ENCODE measurements at places on chromosomes 6 and 20.

DNA sequence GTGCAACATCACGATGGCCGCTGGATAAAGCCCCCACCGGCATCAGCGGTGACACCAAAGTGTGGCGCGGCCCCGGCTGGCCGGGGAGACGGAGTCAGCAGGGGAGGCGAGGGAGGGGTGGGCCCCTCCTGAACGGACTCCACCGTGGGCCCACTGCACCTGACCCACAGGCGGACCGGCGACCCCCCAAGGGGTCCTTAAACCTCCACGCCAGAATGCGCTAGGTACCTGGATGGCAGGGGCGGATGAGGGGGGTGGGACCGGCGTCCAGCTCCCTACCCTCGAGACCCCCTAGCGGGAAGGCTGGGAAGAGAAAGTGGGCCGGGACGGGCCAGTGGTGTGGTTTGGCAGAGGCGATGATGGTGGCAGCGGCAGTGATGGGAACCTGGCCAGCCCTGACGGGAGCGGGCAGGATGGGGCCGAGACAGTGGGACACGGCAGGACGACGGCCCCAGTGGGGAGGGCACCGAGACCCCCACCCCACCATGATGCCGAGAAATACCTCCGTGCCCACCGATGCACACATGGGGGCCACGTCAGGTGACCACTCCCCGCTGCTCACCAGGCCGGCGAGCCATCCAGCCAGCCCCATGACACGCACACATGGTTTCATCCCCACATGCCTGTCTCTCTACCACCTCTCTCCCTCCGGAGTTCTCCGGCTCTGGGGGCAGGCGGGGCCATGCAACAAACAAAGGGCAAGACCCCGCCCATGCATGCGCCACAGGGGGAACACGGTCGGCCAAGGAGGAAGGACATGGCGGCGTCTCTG, 771.9 kb upstream of the DEFB115 start:
- no peak for DNase-seq

- no peak for DNase-seq
These were observed 109.3 kb upstream of the EYA4 start for GRCh38 chr6:133131621-133132465.

GRCh38 chr6:67898875-67899274, 736.2 kb upstream of the ADGRB3 start:
- DNase-seq: no peak

DNA sequence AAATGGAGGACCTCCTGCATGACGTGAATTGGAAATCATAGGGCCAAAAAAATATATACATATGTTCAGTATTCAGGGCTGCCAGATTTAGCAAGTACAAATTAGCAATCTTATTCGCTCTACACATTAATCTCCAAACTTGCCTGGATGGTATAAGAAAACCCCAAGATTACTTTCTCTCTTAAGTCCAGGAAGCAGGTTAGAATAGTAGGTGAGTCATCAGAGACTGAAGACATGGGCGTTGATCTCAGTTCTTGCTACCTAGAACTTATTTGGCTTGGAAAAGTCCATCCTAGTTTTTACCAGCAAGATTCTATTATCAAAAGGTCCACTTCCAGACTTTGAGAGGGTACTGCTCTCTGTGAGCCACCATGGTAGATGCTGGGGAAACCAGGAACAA, 47.4 kb downstream of the GPR63 start:
- DNase-seq: no peak

GRCh38 chr6:7749478-7749877, 23.6 kb downstream of the BMP6 start:
- DNase-seq: no peak

DNA sequence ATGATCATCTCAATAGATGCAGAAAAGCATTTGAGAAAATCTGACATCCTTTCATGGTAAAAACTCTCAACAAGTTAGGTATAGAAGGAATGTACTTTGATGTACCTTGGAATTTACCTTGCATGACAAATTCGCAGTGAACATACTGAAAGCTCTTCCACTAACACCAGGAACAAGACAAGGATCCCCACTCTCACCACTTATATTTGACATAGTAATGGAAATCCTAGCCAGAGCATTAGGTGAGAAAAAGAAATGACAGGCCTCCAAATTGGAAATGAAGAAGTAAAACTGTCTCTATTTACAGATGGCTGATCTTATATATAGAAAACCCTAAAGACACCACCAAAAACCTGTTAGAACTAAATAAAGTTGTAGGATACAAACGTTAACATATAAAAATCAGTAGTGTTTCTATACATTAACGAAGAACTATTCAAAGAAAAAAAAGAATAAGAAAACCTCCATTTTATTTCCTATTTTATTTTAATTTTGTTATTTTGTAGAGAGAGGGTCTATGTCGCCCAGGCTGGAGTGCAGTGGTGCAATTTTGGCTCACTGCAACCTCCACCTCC, 26.9 kb downstream of the PCNA start:
- no peak for DNase-seq

DNA sequence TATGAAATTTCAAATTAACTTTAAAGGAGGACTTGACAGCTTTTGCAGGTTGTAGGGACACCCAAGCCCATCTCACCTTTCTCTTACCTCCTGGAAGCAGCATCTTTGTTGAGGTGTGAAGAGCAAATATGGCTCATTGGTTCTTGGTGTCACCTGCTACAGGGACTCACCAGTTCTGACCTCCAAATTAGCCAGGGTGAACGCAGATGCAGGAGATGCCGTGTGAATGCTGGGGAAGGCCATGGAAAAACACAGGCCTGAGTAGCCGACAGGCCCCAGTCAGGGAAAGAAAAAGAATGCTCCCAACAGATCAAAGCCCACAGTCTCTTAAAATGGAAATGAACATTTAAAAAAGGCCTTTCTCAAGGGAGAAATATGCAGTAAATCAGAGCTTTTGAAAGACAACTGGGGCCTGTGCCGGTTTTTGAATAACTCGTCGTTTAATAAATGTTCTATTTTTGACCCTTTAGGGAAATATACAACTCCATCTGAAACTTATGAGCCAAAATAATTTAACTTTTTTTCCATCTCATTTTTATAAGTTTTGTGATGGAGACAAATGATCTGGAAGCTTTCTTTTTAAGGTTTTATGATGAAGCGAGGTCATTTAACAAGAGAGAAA, 167.5 kb downstream of the CD83 start:
- no peak for DNase-seq

GRCh38 chr6:51704932-51705540, 382.4 kb downstream of the PKHD1 start:
- no peak for DNase-seq

DNA sequence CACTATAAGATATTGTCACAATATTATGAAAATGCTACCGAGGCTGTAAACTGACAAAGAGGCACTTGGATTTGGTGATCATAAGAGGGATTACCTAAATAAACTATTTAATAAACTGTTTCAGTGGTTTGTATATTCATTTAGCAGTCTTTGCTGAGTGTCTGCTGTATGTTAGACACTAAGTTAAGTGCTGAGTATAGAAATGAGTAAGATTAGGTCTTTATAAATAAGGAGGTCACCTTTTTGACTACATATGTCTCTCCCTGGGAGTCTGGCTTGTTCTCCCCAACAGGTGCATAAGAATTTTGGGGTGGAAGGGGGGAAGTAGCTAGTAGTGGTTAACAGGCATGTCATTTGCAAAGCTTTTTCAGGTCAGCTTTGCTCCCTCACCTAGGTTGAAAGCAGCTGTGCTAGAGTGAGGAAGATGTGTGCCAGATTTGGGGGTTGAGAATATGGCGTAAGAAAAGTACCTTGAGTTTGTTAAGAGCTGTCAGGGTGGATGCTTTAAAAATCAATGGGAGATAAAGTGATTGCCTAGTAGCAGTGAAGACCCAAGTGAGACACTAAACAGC, 246.3 kb downstream of the ZFAND3 start:
- no peak for DNase-seq

DNA sequence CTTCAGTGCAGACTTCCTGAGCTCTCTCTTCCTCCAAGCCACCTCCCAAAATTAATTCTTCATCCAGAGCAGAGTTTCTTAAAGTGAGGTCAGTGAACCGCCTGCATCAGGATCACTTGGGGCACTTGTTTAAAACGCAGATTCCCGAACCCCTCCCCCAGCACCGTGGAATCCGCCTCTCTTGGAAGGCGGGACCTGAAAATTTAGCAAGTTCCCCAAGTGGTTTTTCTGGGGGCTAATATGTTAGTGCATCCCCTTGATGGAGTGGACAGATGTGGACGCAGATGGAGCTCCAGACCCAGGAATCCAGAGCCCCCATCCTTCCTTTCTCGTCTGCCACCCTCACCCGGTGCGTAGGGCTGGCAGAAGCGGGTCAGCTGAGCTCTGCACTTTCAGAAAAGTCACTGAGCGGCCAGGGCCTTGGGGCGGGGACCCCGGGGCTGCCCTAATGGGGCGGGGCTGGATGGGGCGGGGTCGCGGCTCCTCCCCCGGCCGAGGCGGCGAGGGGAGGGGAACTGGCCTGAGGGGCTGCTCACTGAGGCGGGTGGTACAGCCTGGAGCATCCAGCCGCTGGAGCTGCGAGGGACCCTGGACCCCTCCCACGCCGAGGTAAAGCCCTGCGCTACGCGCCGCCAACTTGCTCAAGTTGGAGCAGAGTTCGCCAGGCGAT, at the start of the genes DEFB124 and REM1:
Gene DEFB124 (minus strand): TSS at position 370 of the 670 bp plus-strand sequence. CDS start 2,114 bp downstream, outside the sequence.
Gene REM1 (plus strand): TSS at position 531 of the 670 bp plus-strand sequence. CDS start 1,158 bp downstream, outside the sequence.
- DNase-seq: peak; percentile 35

DNA sequence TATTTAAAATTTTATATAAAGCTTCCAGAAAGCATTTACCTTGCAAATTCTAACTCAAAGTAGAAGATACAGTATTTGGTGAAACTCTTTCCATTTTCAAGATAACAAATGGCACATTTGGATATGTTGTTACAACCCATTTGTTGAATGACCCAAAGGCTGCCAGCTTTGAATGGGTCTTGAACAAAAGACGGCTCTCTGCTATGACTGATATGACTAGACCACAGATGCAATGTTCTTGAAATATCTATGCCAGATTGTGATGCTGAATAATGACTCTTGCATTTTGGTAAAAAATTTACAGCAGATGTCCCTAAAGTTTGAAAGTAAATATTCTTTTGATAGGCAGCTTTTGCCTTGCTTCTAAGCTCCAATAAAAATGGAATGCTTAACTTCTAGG, 99.6 kb downstream of the HTR1B start:
- no peak for DNase-seq

DNA sequence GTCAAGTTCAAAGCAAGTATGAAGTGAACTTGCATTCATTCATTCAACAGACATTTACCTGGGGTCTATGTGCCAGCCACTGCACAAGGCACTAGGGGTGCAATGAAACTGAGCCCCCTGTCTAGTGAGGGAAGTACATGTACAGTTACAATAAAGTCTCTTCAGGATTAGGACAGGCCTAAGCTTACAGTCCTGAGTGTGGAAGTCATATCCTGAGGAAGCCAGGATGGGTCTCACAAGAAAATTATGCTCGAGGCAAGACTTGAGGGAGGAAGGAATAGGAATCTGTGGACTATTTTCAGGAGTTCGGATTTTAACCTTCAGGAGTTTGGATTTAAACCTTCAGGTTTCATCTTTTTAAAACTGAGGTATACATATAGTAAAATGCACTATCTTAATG, 19.4 kb downstream of the TTI1 start:
- DNase-seq: no peak

- DNase-seq: no peak
These were observed 34.0 kb upstream of the SH3BGRL2 start for GRCh38 chr6:79597155-79597554.

DNA sequence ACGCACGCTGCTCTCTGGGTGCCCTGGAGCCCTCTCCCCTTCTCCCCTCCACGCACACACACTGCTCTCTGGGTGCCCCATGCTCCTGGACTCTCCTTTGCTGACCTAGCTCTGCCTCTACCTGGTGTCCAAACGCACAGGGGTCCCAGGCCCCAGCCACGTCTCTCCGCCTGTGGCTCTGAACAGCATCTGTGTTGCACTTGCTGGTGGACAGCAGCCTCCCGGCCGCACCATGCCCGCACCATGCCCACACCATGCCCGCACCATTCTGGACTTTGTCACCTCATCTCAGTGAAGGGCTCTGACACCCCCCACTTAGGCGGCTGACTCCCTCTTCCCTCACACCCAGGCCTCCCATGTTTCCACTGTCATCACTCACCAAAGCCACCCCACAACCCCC, 21.8 kb downstream of the TCFL5 start:
- DNase-seq: no peak

- no peak for DNase-seq
These were observed 130.6 kb upstream of the DOK5 start for GRCh38 chr20:54344832-54345231.

- DNase-seq: no peak
These were observed 559 bp upstream of the EYA4 start for GRCh38 chr6:133240511-133241085.

DNA sequence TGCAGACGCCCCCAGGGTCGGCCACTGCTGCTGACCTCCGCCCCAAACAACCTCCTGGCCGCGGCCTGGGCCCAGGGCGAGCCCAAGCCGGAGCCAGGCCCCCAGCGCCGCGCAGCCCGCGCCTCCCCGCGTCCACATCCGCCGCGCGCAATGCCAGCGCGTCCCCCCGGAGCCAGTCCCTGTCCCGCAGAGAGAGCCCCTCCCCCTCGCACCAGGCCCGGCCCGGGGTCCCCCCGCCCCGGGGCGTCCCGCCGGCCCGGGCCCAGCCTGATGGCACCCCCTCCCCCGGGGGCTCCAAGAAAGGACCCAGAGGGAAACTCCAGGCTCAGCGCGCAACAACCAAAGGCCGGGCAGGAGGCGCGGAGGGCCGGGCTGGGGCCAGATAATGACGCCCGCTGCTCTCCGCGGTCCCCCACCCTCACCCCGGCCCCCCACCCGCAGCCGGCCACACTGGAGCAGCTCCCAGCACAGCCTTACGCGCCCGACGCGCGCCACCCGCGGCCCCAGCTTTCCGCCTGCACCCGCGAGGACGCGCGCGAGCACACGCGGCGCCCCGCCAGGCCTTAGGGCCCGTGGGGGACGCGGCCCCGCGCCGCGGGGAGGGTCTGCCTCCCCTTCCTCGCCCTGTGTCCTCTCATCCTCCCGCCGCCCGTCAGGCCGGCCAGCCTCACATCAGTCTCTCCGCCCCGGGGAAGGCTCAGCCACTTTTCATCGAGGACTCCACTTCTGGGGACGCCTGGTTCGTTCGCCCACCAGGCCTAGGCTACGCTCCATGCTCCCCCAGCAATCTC, 12.9 kb upstream of the SLC22A7 start:
- DNase-seq: no peak

DNA sequence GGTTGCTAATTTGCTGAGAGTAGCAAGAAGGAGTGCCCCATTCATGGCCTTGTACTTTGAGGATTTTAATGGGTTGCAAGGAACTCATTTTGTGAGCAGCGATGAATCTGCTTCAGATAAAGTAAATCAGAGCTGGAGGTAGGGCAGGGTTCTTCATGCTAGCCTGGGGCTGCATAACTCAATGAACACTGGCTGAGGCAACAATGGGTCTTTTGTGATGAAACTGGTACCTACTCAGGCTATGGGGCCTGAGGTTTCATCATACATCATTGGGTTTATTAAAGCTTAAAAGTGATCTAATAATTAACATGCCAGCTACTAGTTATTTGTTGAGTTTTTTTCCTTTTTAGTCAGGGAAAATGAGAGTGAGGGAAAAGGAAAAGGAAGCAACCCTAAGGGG, 106.9 kb downstream of the FAM50B start:
- DNase-seq: no peak

GRCh38 chr20:2890742-2891141, 17.5 kb downstream of the PTPRA start:
- no peak for DNase-seq

- DNase-seq: no peak
These were observed 483.4 kb upstream of the FLRT3 start for GRCh38 chr20:14820771-14821170.

Data from ovary (tissue), 10 donors.